Left ventricle myocardium superior (tissue), 1 donor: ENCODE measurements at places on chromosomes 13 and 19.
A peak's percentile ranks its signal among the peaks of the same experiment; 100 is the strongest.

DNA sequence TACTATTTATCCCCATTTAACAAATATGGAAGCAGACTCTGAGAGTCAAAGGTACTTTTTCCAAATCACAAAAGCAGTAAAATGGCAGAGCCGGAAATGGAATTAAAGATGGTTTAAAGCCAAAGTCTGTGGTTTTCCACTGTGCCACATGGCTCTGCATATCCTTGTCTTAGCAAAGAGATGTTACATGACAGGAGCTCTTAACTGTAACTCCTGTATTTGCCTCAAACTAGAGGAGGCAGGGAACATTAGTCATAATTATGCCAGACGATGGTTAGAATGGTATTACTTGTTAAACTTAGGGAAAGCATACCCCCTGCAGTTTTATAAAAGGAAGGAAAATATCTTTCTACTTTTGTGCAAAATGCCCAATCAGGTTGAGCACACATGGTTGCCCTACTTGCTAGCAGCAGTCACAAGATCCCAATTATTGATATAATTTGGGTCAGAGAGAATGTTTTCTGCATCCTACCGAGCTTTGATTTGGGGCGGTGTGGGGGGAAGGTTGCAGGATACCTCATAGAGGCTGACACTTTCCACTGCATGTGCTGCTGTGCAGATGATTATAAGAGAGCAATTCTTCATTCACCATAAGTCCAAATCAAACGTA is 42.0 kb upstream of the MAB21L1 start:
- DNase-seq, result no peak

DNA sequence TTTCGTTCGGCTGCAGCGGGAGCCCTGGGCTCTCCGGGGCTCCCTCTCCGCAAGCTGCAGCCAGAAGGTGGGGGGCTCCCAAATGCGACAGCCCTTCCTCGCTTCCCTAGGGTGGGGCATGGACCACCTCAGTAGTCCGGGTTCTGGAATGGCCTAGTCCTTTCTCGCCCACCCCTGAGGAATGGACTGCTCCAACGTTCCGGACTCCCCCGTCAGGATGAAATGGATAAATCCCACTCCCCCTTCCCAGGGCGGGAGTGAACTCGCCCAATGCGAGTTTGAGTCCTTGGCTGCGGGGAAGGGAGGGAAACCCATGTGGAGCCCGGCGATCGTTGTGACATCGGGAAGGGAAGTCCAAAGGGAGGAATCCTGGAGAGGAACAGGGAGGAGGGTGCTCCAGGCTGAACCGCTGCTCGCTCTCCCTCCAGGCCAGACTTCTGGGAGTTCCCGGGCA is 5.5 kb downstream of the HRC start:
- peak; percentile 76 for DNase-seq

GRCh38 chr19:16018801-16019551 is 57.3 kb upstream of the TPM4 start:
- no peak for DNase-seq

DNA sequence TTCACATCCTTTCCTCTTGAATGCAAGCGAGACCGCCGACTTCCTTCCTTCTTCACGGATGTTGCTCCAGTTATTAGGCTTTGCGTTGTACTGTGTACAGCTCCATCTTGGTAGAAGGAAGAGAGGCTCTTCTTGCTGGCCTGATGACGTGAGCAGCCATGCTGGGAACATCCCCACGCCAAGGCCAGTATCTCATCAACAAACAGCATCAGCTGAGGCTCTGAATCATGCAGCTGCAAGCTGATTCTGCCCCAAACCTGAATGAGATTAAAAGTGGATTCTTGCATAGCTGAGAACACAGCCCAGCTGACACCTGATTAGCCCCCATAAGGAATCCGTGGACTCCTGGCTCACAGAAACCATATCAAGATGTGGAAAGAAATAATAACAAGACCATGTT is 809.6 kb downstream of the EFNB2 start:
- no peak for DNase-seq

DNA sequence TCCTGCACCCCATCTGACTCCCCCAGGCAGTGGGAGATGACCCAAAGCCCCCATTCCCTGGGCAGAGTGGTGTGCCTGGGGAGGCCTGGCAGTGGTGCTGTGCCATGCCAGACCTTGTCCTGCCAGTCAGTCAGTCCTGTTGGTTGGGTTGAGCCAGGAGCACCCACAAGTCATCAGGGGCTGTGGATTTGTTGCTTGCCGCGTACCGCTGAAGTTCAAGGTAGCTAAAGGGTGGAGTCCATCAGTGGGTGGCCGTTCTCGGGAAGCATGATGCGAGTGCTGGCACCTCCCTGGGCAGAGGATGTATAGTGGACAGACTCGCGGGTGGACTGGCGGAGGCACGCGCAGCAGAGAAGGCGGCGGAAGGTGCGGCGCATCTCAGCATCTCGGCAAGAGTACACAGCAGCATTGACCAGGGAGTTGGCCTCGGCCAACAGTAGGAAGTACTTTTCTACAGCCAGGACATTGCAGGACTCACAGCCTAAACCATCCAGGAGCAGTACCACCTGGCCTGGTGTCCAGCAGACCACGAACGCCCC is 3.9 kb downstream of the LPAR2 start:
- no peak for DNase-seq

GRCh38 chr19:40945645-40946044 is 45.4 kb upstream of the CYP2B6 start:
- DNase-seq, result no peak

DNA sequence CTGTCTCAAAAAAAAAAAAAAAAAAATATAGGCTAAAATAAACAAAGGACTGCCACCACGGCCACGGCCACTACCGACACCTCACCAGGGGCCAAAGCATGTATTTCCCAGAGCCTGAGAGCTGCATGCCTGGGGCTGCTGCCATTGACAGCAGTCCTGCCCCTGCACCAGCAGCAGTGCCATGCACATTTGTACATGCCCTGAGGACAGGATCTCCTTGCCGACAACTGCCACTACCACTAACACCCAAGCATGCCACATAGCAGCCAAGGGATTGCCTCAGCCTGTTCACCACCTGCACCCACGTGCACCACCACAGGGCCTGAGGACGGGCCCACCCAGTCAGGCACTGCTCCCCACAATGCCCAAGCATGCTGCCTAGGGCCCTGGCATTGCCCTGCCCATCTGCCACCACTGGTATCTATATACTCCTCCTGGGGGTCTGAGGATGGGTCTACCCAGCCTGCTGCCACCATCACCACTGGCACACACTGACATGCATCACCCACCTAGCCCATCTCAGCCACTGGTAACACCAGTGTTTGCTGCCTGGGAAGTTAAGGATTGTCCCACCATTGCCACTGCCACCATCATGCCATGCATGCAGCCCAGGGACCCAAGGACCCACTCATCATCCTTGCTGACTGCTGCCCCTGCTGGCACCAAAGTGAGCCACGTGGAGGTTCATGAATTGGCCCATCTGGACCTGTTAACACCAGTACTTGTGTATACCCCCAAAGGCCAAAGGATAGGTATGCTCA is 10.6 kb upstream of the NUP62 start:
- no peak for DNase-seq

- DNase-seq, result no peak
Observed at GRCh38 chr19:11448410-11448809, 13.0 kb downstream of the PRKCSH start.

- no peak for DNase-seq
Observed at GRCh38 chr13:113869263-113869662, 5.4 kb upstream of the GAS6 start.

DNA sequence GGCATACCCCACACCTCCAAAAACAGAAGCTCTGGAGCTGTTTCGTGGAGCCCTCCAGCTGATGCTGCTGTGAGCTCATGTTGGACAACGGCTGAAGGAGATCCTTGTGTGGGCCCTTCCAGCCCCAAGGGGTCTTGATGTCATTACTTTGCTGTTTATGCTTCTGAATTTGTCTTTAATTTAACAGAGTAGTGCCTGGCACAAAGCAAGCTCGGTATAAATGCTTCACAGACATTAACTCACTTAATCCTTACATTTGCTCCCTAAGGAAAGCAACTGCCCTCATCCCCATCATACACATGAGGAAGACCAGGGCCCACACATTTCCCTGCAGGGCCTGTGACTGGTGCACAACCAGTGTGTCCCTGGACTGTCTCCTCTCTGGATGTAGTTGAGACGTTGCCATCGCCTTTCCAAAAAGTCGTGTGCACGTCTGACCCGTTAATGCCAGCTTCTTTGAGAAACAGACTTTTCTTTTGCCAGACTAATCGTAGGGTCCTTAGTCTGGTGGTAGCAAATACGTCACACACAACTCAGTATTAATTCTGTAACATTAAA is 7.6 kb downstream of the COL4A1 start:
- no peak for DNase-seq

DNA sequence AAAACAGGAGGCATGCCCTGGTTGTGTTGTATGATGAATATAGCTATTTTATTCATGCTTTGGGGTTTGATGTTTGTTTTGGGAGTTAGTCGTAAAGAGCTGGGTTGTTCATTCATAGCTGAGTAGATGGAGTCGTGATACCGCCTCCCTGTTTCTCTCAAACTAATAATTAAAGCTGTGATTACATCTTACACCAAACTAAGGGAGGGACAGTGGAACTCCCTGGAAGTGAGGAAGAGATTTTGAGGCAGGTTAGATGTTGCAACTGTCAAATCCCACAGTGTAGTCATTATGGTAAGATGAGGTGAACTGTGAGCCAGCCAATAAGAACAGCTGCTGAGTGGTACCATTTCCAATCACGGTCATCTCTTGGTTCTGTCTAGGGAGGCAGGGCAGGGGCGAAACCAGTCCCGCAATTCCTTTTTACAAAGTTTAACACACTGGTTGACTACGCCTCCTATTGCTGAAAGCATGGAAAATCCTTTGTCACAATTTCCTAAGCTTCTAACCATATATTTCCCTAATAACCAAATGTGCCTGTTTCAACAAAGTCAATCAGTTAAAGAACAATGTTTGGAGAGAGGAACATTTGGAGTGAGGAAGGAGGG is 207.6 kb upstream of the SERP2 start:
- DNase-seq, result no peak

DNA sequence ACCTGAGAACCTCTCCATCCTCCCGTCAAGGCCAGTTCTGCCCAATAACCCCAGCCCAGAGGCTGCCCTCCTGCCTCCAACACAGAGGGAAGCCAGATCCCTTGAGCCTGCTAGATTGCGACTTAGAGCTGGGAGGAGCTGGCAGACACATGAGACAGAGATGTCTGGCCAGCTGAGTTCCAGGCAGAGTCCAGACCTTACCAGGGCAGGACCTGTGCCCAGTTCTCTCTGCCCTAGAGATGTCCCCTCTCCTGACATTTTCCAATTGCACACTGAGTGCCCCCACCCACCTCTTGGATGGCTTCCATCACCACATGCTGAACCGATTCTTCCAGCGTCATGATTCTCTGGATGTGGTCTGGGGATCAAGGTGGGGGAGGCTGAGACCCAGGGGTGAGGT is 3.0 kb downstream of the HOOK2 start:
- DNase-seq, result peak; percentile 72

DNA sequence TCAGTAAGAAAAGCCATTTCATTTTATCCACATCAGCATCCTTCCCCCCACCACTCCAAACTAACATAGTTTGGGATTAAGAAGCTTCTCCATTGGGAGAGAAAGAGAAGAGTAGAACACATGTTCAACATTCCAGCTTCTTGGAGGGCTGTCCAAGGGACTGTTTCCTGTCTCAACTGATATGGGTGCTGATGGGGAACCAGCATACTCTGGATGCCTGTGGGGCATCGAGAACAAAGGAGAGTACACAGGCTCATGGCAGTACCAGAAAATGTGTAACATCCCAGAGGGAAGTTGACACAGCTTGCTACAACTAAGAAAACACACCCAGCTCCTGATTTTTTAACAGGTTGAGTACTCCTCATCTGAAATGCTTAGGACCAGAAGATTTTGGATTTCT is 24.7 kb downstream of the SUCLA2 start:
- DNase-seq, result no peak

- no peak for DNase-seq
Observed at GRCh38 chr13:73913079-73913740, 221.0 kb downstream of the KLF12 start.

DNA sequence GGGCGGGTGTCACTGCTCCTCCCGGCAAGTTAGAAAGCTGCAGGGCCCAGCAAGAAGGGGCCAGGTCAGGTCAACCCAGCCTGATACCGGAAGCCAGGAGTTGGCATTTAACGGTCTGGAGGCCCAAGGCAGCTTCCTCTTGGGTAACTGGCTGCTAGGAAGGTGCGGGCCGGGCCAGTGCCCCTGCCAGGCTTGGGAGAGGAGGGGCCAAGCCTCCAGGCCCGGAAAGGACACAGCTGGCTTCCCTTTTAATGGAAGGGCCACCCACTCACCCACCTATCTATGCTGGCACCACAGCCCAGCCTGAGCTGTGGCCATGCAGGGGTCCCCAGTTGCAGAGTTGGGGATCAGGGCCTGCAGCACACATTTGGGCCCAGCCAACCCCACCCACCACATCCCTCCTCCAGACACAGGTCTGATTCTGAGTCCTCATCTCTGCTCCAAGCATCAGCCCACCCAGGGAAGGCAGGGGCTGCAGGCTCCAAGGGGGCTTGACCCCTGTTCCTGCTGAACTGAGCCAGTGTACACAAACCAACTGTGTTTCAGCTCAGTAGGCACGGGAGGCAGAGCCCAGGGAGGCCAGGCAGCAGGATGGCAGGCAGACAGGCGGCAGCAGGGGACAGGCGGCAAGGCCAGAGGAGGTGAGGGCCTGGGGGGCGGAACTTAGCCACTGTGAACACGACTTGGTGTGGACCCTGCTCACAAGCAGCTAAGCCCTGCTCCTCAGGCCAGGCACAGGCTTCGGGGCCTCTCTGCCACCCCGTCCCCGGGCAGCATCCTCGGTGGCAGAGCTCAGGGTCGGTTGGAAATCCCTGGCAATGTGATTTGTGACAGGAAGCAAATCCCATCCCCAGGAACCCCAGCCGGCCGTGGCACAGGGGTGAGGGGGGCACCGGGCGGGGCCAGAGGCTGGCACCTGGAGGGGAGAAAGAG is 40.8 kb downstream of the ZSWIM4 start:
- DNase-seq, result peak; percentile 67

DNA sequence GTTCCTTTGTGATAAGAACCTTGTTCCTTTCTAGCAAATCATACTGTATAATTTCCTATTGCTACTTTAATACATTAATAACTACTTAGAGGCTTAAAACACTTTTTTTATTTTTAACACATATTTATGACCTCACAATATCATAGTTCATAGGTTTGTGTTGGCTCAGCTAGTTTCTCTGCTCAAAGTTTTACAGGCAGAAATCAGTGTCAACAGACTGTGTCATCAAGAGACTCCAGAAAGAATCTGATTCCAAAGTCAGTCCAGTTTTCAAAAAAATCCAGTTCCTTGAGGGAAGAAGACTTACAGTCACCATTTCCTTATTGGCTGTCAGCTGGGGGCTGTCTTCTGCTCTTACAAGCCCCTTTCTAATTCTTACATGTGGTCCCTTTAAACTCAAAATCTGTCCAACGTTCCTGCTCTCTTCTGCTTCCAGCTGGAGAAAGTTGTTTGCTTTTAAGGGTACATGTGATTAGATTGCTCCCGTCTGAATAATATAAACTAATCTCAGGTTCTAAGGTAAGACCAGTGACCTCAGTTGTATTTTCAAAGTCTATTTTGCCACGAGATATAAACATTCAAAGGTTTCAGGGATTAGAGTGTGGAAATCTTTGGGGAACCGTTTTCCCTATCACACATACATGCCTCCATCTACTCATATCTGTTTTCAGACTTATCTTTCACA is 267.3 kb upstream of the SLITRK5 start:
- DNase-seq, result no peak

- DNase-seq, result no peak
Observed at GRCh38 chr19:53130506-53130905, 2.2 kb downstream of the ZNF415 start.

GRCh38 chr19:49844138-49845095 is 6.5 kb upstream of the PTOV1 start:
- DNase-seq, result no peak

GRCh38 chr13:71499235-71499634 is 367.8 kb downstream of the DACH1 start:
- no peak for DNase-seq
